CD4-positive, alpha-beta T cell treated with Interleukin-6 at 100 ng/mL for 8 hours (primary cell): ENCODE measurements at places on chromosomes 11 and 22.

DNA sequence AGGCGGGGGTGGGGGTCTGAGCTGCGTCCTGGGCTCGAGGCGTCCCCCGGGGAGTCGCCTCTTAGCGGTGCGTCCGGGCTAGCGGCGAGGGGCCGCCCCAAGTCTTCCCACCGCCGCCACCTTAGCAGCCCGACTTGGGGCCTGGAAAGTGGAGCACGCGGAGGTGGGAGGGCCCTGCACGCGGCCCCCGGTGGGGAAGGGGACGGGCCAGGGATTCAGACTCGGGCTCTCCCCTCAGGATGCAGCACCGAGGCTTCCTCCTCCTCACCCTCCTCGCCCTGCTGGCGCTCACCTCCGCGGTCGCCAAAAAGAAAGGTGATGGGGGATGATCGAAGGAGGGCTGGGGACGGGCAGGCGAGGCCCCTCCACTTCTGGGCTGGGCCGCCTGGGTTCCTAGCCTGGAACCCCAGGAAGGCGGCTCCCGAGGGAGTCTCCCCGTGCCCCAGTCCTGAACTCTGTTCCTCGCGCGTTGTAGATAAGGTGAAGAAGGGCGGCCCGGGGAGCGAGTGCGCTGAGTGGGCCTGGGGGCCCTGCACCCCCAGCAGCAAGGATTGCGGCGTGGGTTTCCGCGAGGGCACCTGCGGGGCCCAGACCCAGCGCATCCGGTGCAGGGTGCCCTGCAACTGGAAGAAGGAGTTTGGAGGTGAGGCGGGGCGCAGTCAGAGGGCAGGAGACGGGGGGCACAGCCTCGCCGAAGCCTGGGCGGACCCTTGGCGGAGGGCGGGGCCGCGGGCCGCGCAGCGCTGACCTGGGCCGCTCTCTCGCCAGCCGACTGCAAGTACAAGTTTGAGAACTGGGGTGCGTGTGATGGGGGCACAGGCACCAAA lies 563 bp downstream of the MDK start:
- DNase-seq, result no peak

GRCh38 chr11:82869657-82870056 lies 30.6 kb downstream of the PRCP start:
- no peak for DNase-seq

DNA sequence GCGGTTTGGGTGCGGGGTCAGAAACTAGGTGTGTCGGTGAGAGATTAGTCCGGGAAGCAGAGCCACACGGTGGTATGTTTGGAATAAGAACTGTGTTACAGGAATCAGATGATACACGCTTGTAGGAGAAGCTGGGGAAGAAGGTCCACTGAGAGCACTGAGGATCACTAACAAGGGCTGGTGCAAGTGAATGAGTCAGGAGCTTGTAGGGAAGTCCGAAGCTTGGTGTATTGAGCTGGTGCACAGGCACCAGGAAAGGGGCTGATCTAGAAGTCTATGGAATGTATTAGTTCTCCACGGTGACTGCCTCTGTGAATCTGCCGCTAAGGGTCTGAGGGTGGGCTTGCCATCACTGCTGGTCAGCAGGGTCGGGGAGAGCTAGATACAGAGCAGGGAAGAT lies 18.8 kb upstream of the GRK3 start:
- no peak for DNase-seq

- DNase-seq, result no peak
These were observed 17.2 kb downstream of the GRIK4 start for GRCh38 chr11:120528749-120529148.

GRCh38 chr11:20647976-20648565 lies 21.3 kb upstream of the NELL1 start:
- peak; percentile 28 for DNase-seq

GRCh38 chr11:30758012-30758411 lies 171.9 kb upstream of the MPPED2 start:
- no peak for DNase-seq

GRCh38 chr11:6240781-6241180 lies 1.9 kb downstream of the CNGA4 start:
- no peak for DNase-seq

GRCh38 chr11:27184458-27185312 lies 144.1 kb downstream of the BBOX1 start:
- no peak for DNase-seq

DNA sequence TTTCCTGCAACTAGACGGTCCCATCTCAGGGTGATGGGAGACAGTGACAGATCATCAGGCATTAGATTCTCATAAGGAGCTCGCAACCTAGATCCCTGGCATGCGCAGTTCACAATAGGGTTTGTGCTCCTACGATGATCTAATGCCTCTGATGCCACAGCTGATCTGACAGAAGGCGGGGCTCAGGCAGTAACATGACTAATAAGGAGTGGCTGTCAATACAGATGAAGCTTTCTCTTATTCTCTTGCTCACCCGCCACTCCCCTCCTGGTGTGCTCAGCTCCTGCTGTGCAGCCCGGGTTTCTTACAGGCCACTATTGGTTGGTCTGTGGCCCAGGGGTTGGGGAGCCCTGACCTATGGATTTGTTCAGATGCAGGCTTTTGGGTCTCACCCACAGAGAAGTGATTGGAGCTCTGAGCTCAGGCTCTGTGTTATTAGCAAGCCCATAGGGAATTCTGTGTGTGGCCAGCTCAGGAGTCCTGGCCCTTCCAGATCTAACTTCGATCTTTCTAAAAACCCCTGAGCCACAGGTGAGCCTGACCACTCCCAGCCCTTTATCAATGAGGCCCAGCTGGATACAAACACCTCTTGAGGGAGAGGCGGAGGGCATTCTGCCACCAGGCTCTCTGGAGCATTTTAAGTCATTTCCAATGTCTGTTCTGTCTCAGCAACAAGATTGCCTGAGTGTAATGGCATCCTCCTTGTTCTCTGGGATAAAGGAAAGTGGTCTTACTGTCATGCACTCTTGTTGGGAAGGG lies 351.8 kb downstream of the BUD13 start:
- no peak for DNase-seq

- DNase-seq, result no peak
These were observed 23.5 kb downstream of the RRM1 start for GRCh38 chr11:4118107-4118506.

DNA sequence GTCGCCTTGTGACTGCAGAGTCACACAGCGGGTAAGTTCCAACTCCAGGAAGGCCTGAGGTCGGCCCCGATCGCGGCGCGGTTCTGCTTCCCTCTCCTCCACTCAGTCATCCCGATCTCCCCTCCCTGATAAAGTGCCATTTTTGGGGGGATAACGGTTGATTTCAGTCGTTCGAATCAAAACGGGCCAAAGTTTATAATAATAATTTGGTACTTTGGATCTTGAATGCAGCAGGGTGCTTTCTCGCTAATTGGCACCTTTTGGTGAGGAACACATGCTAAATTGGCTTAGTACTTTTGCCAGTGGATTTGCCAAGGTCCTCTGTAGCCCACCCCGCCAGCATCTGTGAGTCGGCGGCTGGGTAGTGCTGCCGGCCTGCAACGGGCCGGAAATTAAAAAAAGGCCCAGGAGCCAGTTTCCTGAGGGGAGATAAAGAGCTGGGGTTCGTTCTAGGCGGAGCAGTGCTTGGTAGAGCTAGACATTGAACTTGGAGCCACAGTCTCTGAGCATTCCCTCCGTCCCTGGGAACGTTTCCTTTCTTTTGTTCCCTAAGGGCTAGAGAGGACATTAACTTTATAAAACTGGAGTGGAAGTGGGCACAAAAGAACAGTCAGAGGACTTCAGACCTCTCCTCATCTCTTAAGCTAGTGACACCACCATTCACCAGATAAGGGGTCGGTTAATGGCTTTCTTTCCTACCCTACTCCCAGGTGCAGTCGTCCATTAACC lies 997 bp downstream of the UBE2L3 start:
- no peak for DNase-seq

DNA sequence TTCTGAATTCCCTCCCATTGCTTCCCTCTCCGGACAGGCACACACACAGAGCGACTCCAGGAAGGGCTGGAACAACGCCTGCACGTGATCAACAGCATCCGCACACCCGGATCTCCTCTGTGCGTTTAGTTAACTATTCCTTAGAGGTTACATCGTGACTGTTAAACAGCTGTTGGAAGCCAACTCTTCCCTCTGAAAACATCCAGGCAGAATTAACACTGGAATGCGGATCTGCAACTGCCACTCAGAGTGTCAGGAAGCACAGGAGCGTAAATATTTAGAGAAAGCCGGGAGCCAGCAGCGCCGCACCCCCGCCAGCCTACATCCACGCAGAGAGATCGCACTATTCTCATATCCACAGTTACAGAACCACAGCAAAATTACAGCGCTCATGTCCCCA lies 46.2 kb downstream of the SHANK2 start:
- no peak for DNase-seq

DNA sequence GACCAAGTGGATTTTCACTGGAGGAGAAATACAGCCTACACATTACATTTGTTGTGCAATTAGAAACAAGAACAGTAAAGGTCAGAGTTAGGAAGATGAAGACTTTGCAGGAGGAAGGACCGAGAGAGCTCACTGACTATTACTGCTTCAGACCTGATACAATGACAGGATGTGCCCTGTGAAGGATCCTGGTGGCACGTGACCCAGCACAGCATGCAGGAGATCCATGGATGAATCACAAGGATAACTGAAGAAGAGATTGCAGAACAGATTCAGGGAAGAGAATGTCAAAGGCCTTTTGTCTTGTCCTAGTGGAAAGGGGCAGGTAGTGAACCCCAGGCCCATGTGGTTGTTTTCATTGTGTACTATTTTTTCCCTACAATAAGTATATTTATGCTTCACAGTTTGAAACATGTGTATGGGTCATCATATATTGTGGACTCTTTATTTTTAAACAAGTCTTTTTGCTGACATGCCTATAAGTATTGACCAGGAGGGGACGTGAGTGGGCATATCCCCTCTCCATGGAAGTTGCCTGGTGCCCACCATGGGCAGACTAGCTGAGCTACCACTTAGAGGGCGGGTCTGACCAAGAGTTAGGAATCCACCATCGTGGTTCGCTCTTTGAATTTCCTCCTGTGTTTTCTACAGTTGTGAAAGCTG lies 44.3 kb downstream of the RASSF10 start:
- DNase-seq, result no peak

GRCh38 chr11:37748641-37749040 lies 1150.6 kb upstream of the RAG2 start:
- DNase-seq, result no peak

DNA sequence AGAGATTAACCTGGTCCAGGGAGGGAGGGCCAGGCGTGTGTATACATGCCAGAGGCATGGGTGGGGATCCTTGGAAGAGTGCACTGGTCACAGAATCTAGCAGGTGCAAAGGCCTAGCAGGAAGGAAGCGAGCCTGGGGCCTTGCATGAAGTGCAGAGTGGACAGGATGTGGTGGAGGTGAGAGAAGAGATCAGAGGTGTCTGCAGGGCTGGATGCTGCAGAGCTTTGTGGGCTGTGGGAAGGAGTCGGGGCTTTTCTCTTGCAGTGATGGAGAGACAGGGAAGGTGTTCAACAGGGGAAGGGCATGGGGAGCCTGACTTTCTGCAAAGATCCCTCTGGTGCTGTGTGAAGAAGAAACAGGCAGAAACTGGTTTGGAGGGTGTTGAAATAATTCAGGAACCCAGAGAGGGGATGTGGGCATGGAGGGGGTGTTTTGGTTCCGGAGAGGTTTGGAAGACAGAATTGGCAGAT lies 2.5 kb upstream of the TPST2 start:
- DNase-seq, result peak; percentile 57

GRCh38 chr11:8818421-8818820 lies 92.6 kb upstream of the AKIP1 start:
- no peak for DNase-seq

DNA sequence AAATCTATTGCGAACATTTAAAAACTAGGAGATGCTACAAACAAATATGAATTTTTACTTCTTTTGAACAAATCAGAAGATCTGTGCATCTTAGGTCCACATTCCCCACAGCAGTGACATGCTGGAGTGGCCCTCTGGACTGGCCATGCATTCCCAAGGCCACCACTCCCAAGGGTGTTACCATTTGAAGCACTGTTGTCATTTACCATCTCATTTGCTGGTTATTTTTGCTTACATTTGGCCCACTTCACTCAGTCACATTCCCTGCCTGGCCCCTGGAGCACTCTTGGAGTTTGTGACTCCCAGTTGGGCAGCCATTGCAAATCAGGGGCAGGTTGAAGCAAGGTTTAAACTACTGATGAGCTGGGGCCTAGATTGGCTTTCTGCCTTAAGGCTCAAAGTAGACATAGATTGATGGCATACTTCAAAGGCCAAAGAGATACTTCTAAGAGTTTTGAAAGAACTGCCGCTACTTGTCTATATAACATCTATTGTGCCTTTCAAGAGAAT lies 8.5 kb upstream of the ZNRF3 start:
- DNase-seq, result no peak

- no peak for DNase-seq
These were observed 506.3 kb upstream of the LUZP2 start for GRCh38 chr11:23990346-23991164.

DNA sequence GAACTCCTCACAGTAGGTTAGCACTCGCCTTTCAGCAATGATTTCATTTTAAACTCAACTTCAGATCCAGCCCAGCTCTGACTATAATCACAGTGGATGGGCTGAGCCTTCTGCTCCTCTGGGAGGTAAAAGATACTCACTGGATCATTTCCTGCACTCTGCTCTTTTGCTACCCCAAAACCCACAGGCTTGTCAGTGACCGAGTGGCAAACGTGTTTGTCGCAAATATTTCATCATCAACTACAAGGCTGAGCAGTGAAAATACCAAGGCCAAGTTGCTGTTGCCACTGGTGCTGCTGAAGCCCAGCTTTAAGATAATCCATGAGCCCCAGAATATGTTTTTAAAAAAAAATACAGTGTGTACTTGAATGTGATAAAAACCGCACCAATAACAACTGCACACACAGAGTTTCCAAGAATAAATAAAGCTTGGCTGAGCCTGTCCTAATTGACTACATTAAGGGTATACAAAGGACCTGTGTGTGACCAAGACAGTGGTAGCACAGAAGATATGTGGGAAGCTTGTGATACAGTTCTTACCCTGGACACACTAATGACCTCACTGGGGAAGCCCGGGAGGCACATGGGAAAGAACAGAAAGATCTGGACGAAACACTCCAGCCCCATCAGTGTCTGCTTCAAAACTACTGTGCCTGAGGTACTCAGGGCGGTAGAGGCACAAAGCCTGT lies 41.3 kb downstream of the ABTB2 start:
- no peak for DNase-seq

GRCh38 chr11:35525501-35526175 lies at the start of gene PAMR1:
PAMR1 (minus strand) TSS chr11:35525616; CDS start chr11:35525585, 31 bp downstream.
- DNase-seq, result no peak

- no peak for DNase-seq
These were observed 31.1 kb downstream of the TAF1D start for GRCh38 chr11:93710239-93710638.
